ENCODE measurements at places on chromosomes 16 and 17. TPM values are rescaled to one million over a fixed set of nuclear protein-coding genes. Genes with fewer than 3 reads are reported as not detected.

DNA sequence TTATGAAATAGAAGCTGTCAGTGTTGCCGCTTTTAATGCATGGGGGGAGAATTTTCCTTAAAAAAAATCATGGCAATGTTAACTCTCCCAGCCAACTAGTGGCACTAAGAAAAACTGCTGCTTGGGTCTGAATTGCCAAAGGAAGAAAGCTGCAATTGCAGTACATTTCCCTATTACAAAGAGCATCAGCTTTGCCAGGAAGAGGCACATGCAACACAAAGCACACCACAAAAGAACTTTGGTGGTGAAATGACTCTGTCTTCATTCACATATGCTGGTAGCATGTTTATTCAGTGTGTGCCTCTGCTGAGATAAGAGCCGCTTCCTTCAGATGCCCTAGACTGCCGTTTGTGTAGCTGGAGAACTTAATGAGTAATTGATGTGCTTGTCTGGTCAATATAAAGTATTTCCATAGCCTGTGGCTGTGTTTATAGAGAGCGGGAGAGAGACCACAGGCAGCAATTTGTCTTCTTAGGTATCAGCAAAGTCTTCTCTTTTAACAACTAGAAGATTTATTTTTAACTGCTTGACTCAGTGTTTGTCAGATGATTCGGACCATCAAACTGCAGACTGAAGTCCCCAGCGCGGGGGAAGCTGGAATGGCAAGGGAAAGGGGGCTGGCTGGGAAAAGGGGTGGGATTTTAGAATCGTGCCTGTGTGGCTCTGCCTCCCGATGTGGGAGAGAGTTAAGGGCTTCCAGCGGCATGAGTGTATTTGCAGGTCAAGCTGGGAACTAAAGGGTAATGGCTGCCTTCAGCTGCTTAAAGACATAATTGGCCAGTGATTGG lies 115.1 kb downstream of the MRTFB start:
- peak; percentile 39 for DNase-seq

DNA sequence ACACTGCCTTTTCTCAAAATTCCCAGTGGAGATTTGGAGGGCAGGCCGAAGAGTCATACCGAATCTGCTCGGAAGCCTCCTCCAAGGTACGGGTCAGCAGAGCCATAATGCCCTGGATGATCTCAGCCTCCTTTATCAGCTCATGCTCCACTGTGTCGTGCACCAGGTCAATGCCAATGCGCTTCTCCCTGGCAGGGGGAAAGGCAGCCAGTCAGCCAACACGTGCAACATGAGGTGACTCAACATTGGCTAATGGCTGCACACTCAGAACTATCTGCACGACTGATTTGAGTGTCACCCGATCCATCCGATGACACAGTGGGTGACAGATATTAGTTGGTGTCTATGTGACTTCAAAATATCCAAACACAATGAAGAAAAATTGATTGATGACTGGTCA lies 15.8 kb downstream of the TEKT1 start:
- DNase-seq, result no peak

DNA sequence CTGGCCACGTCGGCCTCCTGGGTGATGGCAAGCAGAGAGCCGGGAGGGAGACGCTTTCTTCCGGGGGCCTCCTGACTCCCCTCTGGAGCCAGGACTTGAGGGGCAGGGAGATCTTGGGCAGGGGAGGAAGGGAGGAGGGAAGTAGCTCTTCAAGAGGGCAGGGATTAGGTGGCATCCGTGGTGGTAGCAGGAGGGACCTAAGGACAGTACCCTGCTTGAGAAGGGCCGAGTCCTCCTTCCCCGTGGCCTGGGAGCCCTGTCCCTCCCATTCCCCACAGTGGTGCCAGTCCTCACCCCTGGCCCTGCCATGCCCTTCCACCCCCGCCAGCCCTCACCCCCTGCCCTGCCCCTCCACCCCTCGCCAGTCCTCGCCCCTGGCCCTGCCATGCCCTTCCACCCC lies 12.6 kb downstream of the TAX1BP3 start:
- DNase-seq, result no peak

DNA sequence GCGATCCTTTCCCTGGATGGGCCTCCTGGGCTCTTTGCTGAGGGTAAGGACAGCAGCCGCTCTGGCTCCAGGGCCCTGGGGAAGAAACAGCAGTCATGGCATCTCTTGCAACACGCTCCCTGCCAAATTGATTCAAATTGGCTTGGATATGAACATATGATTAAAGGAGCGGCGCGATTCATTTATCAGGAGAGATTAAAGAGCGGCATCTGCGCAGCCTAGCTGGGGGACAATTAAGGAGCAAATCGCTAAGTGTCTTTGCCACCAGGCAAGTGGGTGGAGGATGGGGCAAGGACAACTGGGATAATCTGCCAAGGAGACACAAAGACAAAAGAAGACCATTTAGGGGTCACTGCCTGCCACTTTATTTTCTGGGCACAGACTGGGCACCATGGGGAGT lies 27.8 kb downstream of the PIPOX start:
- DNase-seq, result no peak

- no peak for DNase-seq
Observed at GRCh38 chr17:76079956-76080767, 1.2 kb downstream of the ZACN start.

- no peak for DNase-seq
Observed at GRCh38 chr16:35208001-35208935, 1748.9 kb downstream of the TP53TG3F start.

DNA sequence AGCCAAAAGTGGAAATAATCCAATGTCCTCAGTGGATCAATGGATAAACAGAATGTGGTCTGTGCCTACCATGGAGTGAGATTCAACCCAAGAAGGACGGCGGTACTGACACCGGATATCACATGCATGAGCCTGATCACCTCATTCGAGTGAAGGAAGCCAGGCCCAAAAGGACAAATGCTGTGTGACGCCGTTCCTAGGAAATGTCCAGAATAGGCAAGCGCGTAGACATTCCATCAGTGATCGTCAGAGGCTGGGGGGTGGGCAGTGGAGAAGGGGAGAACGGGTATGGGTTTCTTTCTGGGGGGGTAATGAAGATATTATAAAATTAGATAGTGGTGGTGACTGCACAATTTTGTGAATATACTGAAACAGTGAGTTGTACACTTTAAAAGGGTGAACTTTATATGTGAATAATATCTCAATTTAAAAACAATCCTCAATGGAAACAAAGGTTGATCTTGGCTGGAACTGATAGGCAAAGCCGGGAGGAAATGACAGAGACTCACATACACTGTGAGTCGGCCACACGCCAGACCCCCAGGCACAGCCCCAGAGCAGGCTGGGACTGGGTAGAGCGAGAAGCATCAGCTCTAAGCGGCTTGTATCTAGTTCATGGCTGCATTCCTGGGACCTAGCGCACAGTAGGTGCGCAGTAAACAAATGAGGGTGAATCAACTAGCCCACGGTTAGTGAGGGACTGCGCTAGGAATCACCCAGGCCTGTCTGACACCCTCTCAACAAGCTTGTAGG lies 3.5 kb downstream of the DBNDD1 start:
- DNase-seq, result no peak

DNA sequence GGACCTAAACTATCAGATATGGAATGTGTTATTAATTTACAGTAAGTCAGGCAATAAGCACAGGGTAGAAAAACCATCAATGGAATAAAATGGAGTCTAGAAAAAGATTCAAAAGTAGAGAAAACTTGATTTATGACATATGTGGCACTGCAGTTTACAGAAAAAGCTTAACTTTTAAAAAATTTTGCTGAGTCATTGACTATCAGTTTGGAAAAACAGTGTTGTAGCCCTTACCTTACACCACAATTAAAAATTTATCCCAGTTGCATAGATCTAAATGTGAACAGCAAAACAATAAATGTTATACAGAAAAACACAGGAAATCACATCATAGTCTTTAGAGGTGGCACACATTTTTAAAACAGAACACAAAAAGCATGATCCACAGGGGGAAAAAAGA lies 108.5 kb downstream of the USP22 start:
- DNase-seq, result no peak

- no peak for DNase-seq
Observed at GRCh38 chr17:11608396-11608795, 10.1 kb downstream of the DNAH9 start.

- no peak for DNase-seq
Observed at GRCh38 chr16:55917373-55918160, 42.4 kb upstream of the CES5A start.

- no peak for DNase-seq
Observed at GRCh38 chr16:53817117-53817755, 113.3 kb downstream of the FTO start.

DNA sequence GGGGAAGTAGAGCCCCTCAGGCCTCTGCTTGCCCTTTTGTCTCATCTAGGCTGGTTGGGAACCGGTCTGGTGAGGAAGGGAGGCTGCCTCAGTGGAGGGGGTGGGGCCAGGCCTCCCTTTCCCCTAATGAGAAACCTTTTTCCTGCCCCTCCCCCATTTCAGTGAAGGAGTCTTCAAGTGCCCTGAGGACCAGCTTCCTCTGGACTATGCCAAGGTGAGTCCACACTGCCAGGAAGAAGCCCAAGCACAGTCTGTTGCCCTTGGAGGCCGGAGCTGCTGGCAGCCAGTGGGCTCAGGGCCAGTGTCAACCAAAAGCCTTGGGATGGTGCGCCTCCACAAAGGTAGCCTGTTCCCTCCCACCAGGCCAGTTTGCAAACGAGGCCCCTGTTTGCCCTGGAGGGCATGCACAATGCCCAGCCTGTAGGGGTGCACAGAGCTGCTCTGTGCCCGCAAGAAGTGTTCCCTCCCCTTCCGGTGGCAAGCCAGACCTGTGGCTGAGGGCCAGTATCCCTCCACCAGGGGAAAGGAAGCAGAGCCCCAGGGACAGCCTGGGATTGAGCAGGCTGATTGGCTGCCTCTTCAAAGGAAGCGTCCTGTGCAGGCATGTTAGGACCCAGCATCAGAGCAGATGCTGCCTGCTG lies 3.4 kb downstream of the TRAF4 start:
- no peak for DNase-seq

- DNase-seq, result no peak
Observed at GRCh38 chr17:69246726-69247375, 18.2 kb upstream of the ABCA10 start.

DNA sequence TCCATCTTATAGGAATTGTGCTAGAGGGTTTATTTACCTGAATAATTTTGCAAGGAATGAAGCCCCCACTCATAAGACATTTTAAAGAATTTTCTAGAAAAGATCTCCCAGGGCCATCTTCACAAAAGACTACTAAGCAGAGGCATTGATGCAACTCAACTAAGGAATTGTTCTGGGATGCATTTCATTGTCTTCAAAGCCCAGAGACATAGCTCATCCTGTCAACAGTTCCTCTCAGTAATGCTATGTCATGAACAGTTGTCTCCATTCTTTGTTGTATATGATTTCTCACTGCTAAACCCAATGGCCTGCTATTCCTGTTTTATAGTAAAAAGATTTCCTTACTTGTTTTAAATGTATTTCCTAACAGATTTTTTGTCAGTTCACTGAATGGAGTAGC lies 136.8 kb upstream of the RBL2 start:
- no peak for DNase-seq

DNA sequence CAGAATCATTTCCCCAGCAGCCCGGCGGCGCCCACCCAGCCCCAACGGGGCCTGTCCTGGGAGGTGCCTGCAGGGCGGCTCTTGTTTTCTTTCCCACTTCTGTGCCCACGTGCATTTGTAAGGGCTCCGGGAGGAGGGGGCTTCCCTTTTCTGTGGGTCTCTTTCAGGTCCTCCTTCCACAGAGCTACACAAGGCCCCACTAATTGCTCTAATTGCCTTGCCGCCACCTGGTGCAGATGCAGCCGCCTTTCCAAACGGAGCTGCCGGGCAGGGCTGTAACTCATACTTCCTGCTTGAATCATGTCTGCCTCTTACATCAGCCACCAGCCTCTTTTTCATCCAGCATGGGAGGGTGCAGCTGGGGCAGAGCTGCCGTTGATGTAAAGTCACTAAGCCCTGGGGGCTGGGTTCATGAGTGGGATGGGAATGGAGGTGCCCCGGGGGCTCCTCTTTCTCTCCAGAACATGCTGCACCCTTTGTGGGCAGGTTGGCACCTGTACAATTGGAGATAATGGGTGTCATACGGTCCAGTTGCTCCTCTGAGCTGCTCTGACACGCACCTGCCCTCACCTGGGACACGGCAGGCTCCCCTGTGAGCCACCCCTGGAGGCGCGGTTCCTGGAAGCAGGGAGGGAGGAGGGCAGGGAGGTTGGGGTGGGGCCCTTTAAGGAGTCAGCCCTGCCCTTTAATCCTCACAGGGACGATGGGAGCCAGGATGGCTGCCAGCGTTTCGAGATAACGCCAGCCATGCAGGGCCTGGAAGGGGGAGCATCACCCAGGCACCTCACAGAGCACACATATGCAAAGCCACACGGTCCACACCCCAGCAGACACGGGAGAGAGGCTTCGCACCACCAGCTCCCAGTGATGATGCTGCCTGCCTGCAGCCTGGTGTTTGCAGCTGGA lies 41.1 kb upstream of the KLHDC4 start:
- DNase-seq, result no peak

GRCh38 chr17:49814781-49815529 lies 26.5 kb downstream of the KAT7 start:
- DNase-seq, result no peak

GRCh38 chr17:36901506-36901905 lies 35.8 kb upstream of the LHX1 start:
- DNase-seq, result no peak

DNA sequence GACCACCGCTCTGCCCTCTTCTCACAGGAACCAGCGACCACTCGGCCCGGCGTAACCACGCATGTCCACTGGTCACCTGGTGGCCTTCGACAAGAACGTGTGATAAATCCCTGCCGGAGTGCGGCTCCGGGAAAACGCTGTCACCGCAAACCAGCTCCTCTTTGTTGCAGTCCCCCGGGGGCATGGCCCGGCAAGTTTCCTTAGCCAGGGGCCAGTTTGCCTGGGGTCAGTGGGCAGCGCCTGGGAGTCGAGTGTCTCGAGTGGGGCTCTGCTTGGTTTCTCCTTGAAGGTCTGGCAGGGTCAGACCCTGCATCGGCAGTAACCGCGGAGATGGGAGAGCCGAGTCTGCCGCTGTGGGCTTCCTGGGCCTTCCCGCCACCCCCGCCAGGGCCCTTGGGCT lies 52.5 kb downstream of the JPH3 start:
- DNase-seq, result no peak

GRCh38 chr17:7929158-7930023 lies at the start of gene KCNAB3:
Gene KCNAB3 (minus strand): TSS chr17:7929856. CDS start chr17:7929435, 421 bp downstream.
- DNase-seq, result no peak

GRCh38 chr17:58387834-58388233 lies 29.5 kb downstream of the RNF43 start:
- DNase-seq, result no peak

The ST6GALNAC1 gene
- 1.0 TPM for total RNA-seq

The TBC1D3I gene
- total RNA-seq, result 1.3 TPM

The OR1A1 gene
- total RNA-seq, result not detected

The EME1 gene
- total RNA-seq, result 2.4 TPM

The ACTG1 gene
- total RNA-seq, result 1,735 TPM

The BCAS3 gene
- total RNA-seq, result 60.5 TPM

The CKLF gene
- 69.7 TPM for total RNA-seq

The KRTAP3-2 gene
- not detected for total RNA-seq

The ABCA3 gene
- total RNA-seq, result 12.2 TPM

The SPN gene
- 439 TPM for total RNA-seq

The P2RX1 gene
- total RNA-seq, result 13.4 TPM

The PRSS8 gene
- total RNA-seq, result not detected

The MPP3 gene
- total RNA-seq, result not detected

The ADGRG1 gene
- 949 TPM for total RNA-seq

Measured in natural killer cell (primary cell).